IPS-NIHi11 (cell line): ENCODE measurements at places on chromosomes 1 and 21.
A peak's percentile ranks its signal among the peaks of the same experiment; 100 is the strongest.

- no peak for DNase-seq
Observed at GRCh38 chr21:42117967-42118780, 47.1 kb downstream of the UMODL1 start.

DNA sequence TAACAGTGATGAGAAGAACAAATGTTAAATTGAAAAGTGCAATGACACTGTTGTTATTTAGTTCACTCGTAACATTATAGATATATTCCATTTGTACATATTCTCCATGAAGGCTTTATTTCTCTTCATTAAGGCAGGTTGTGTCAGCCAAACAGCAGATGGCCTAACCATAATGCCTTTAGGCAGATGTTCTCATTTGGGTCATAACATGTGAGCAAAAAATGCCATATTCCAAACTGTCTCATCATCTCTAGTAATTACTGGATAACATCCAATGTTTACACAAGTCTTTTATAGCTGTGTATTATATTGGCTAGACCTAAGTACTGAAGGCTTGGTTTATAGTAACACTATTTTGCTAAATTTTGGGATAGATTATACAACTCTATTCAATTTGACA is 87.2 kb upstream of the CHODL start:
- no peak for DNase-seq

DNA sequence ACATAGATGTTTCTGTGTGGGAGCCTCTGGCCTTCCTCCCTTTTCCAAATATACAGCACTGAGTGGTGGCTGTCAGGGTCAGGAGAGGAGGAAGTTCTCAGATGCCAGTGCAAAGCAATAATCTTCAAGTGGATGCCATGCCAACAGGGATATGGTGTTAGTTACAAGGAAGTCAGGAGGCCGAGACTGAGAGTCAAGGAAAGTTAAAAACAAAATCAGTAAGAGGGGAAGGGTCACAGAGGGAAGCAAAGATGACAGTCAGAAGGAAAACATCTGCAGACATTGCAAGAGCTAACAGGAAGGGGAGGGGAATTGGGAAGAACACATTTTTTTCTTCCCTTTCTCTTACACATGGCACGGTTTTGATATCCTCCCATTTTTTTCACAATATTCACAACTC is 691.4 kb downstream of the ADGRL2 start:
- no peak for DNase-seq

GRCh38 chr1:18015719-18016118 is 91.9 kb upstream of the IGSF21 start:
- DNase-seq = no peak

DNA sequence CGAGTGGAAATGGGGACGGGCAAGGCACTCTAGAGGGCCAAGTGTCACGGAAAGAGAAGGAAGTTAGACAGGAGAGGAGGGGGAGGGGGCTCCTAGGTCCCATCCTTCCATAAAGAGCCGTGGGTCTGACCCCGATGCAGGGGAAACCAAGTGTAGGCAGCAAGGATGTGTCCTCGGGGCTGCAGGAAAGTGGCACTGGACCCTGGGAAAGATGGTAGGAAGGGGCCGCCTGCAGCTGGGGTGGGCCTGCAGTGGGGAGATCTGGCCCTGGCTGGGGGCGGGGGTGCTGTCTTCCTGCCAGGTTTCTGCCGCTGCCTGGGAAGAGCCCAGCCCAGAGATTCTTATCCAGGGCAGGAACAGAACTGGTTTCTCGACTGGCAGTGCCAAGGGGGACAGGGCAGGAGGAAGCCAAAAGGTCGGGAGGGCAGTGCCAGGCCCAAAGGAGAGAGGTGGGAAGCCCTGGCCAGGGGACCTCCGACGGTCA is 12.9 kb downstream of the CRABP2 start:
- DNase-seq = no peak

DNA sequence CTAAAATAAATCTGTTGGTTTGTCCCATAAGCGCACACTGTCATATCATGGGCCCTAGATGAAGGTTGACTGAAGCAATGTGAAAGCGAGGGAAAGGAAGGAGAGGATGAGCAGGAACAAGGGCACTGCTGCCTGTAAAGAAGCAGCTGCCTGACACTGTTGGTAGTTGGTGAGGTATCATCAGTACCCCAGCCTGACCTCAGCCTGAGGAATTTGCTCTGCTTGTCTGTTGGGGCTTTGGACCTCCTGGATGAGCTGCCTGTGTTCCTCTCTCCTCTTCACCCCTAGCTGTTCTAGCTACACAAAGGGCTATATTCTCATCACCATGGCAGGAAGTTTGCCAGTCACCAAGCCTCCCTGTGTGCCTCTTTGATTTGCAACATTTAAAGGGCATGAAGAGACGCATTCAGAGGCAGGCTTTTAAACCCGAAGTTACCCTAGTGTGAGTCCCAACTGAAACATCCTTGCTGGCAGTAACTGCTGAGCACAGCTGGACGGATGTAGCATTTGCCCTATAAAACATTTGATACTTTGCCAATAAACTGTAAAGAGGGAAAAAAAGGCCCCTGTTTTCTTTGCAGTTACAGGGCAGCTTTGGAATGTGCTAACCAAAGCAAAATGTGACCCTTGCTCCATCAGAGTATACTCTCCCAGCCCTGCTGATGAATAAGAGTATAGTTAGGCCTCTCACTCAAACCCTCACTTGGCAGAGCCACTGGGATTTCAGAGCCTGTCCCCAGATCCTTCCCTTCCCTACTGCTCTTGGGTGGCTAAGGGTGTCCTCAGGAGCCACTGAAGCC is 22.2 kb upstream of the SPATA6 start:
- no peak for DNase-seq

DNA sequence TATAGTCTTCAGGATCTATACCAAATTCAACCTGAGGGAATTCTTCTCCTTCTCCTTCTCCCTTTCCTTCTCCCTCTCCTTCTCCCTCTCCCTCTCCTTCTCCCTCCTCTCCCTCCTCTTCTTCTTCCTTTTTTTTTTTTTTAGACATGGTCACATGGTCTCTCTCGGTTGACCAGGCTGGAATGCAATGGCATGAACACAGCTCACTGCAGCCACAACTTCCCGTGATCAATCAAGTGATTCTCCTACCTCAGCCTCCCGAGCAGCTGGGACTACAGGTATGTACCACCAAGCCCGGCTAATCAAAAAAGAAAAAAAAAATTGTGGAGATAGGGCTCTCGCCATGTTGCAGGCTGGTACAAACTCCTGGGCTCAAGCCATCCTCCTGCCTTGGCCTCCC is 51.5 kb downstream of the DNAI4 start:
- DNase-seq = no peak

GRCh38 chr1:234773936-234774677 is 164.1 kb upstream of the IRF2BP2 start:
- no peak for DNase-seq

DNA sequence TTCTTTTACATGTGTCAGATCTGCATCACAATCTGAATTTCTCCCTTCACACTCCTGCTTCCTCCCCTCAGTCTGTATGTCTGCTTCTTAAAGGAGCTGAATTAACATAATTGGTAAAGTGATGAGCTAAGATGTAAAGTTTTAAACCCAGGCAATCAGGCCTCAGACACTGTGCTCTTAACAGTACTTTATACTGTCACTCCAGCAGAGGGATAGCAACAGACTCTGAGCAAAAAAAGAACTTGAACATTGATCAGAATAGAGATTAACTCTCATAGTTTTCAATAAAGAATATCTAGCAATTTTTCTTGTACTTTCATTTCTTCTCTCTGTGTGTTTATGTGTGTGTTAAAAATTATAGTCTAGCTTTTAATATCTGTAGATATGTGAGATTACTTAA is 110.3 kb downstream of the DUSP10 start:
- DNase-seq = no peak

DNA sequence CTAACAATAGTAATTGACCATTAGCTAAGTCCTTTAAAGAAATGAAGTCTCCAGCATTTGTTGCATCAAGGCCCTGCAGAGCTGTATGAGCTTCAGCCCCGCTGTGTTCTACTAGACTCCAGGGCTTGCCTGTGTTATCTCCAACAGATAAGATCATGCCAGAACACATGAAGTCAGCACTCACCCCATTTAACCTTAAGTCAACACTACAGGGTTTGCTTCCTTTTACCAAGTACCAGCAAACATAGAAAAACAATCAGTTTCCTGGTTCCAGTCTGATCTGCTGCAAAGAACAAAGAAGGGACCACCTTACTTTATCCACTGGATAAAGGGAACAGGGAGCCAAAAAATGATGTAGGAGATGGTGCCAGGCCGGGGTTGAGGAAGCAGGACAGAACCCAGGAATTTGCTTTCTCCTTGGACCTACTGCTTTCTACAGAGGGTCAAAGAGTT is 41.3 kb upstream of the ENAH start:
- DNase-seq = no peak

GRCh38 chr1:85407746-85408377 is 57.1 kb downstream of the DDAH1 start:
- DNase-seq = no peak

- no peak for DNase-seq
Observed at GRCh38 chr1:23533246-23534023, 2.4 kb upstream of the E2F2 start.

- peak; percentile 71 for DNase-seq
Observed at GRCh38 chr1:247295274-247295684, 36.4 kb downstream of the ZNF496 start.
